ENCODE measurements at places on chromosomes 5 and 9.

GRCh38 chr9:132543960-132544359 is 38.4 kb upstream of the BARHL1 start:
- no peak for DNase-seq

- peak; percentile 79 for DNase-seq
Observed at GRCh38 chr5:110880413-110880812, 141.6 kb downstream of the SLC25A46 start.

DNA sequence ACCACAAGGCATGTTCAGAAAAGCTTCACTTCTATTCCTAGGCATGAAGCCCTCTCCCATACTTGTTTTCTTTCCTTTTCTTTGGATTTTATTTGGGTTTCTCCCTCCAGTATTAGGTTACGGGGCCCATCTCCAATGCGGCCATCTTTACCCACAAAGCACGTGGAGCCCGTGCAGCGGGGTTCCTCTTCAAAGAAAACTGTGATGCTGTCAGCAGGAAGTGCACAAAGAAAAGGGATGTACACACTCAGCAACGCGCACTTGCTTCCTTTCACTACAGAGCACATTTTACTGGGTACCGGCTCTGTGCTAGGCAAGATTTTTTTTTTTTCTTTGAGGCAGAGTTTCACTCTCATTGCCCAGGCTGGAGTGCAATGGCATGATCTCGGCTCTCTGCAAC is 106.6 kb downstream of the COL23A1 start:
- DNase-seq, result no peak

- DNase-seq, result no peak
Observed at GRCh38 chr9:21097817-21098216, 20.1 kb upstream of the IFNB1 start.

DNA sequence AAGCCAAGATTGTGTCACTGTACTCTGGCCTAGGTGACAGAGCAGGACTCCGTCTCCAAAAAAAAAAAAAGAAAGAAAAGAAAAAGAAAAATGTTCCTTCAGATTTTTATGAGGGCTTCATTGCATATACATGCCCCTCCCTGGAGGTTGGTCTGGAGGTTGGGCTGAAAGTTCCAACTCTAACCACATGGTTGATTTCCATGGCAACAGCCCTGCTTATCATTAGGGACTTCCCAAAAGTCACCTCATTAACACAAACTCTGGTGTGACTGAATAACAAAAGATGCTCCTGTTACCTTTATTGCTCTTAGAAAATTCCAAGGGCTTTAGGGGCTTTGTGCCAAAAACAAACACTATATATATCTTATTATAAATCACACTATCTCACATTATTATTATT is 113.8 kb downstream of the TMC1 start:
- no peak for DNase-seq

Measured in brain microvascular endothelial cell (primary cell).